T-helper 2 cell treated with Interferon-gamma antibody and Interleukin-4, amounts not matched to agents 5 μg/mL and 100 μg/mL, for 36 hours (primary cell): ENCODE measurements at places on chromosomes 6 and 20.

- no peak for DNase-seq
Measured at GRCh38 chr6:150297327-150298029, 71.3 kb upstream of the IYD start.

DNA sequence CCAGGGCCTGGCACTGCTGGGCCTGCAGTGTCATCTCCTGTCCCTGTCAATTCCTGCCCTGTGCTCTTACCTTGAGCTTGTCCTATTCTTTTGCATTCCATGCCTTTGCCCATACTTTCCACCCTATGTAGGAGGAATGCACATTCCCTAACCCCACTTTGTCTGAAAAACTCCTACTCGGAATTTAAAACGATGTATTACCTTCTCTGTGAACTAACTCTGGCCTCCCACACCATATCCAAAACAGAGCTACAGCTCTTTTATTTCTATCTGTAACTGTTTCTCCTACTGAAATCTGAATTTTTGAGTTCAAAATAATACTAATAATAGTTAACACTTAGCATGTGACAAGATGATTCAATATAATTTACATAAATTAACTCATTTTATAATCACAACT is 353.7 kb downstream of the FRK start:
- DNase-seq, result no peak

- no peak for DNase-seq
Measured at GRCh38 chr20:53828088-53828681, 234.5 kb upstream of the ZNF217 start.

- DNase-seq, result no peak
Measured at GRCh38 chr20:2000285-2000684, 6.4 kb upstream of the PDYN start.

- DNase-seq, result no peak
Measured at GRCh38 chr20:11687546-11688292, 230.0 kb upstream of the BTBD3 start.
